ENCODE measurements at places on chromosomes 2 and 18. TPM values are rescaled to one million over a fixed set of nuclear protein-coding genes. Genes with fewer than 3 reads are reported as not detected.

Gene MYCN
- not detected for total RNA-seq

Gene DSG1
- total RNA-seq: not detected

Gene HOXD12
- total RNA-seq: not detected

Gene DCDC2C
- not detected for total RNA-seq

Gene CYP26B1
- 0.51 TPM for total RNA-seq

Gene KIF1A
- under 0.01 TPM for total RNA-seq

Gene FSHR
- total RNA-seq: not detected

Gene OBSL1
- total RNA-seq: 140 TPM

Gene IWS1
- 39.6 TPM for total RNA-seq

Gene OSR1
- 179 TPM for total RNA-seq

Gene DUSP19
- total RNA-seq: 1.3 TPM

Data from pericardium fibroblast (primary cell).